Hematopoietic multipotent progenitor cell (in vitro differentiated cells): ENCODE measurements at places on chromosomes 2 and 18.
A peak's percentile ranks its signal among the peaks of the same experiment; 100 is the strongest.

DNA sequence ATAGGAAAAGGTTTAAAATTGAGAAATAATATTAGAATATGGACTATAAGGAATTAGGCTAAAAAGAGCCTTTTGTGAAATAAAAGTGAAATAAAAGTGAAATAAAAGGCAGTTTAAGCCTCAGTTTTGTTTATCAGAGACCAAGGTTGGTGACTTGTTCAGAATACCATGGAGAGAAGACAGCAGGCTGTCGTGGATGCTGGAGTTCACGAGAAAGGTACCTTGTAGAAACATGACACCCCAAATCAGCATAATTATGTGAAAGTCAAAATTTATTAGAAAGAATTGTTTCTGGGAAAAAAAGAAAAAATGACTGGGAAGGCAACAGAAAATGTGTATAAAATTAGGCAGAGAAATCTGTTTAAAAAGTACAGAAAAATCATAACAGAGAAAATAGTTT, 46.5 kb upstream of the SPAG16 start:
- DNase-seq, result no peak

GRCh38 chr2:28974252-28974651, 6.8 kb upstream of the TOGARAM2 start:
- no peak for DNase-seq

- no peak for DNase-seq
Observed at GRCh38 chr2:96963316-96963715, 23.1 kb downstream of the FAM178B start.

- DNase-seq, result no peak
Observed at GRCh38 chr2:207156451-207157161, 9.1 kb downstream of the KLF7 start.

- no peak for DNase-seq
Observed at GRCh38 chr2:217055624-217056023, 195.8 kb upstream of the TNP1 start.

DNA sequence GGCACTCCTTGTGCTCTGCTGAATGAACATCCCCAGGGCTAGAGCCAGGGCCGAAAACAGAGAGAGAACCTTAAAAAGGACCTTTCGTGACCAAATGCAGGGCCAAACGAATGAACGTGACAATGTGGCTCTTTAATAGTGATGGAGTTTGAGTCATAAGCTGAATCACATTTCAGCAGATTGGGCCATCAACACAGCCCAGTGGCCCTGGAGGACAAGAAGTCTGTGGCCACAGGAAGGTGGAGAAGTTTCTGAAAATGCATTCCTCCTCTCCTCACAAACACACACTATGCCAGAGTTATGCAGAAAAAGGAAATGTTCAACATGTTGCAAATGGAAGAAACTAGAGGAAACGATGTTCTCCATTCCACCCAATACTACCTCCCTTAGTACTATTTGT, 415.8 kb downstream of the HRH4 start:
- no peak for DNase-seq

GRCh38 chr2:112148477-112148876, 10.3 kb downstream of the FBLN7 start:
- no peak for DNase-seq

- DNase-seq, result no peak
Observed at GRCh38 chr2:67854103-67854743, 208.6 kb downstream of the C1D start.

DNA sequence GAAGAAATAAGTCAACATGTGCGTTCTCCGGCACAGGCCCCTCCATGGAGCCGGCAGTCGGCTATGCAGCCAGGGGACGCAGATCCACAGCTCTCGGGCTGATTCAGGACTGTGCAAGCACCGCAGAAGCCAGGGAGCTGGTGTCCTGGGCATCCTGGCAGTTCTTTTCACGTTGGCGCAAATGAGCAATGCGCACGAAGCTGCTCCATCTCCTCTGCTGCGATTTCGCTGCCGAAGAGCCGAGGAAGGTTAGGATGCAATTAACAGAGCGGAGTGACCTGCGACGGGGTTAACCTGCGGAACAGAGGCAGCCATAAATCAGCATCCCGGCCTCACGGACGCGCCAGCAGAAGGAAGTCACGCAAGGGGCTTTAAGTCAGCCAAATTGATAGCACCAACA, 107.1 kb upstream of the POU3F3 start:
- DNase-seq, result no peak

DNA sequence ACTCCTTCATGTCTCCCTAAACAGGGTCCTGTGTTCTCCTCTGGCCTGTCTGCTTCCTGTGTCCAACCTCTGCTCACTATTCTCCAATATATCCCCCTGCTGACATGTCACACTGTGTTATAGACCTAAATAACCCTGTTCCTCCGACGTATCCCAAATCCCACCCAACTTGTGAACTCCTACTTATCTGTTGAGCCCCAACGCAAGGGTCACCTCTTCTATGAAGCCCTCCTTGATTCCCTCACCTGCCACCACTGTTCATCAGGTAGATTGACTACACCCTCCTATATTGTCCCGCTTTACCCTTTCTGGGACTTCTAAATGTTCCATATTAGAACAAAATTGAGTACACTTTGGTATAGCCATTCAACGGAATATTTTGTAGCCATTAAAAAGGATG, 42.1 kb downstream of the PCARE start:
- DNase-seq, result no peak

GRCh38 chr2:40512256-40512655, 60.4 kb upstream of the SLC8A1 start:
- no peak for DNase-seq

DNA sequence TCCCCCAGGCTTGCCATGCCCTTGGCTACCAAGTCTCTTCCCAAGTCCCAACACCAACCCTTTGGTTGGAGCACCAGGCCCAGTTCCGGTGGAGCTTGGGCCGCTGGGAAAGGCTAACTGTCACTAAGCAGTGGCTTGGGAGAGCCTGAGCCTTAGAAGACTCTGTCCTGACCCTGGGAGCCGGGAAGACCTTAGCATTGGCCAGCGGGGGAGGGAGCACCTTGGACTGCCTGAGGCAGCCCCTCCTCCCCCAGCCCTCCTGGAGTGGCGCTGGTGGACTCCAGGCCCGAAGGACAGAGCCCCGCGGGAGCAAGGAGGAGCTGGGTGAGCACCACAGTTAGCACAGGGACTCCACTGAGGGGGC, 62.5 kb upstream of the POMC start:
- no peak for DNase-seq

GRCh38 chr2:107728586-107728985, 98.1 kb upstream of the RGPD4 start:
- DNase-seq, result no peak

GRCh38 chr18:26460449-26461091, 87.8 kb downstream of the KCTD1 start:
- DNase-seq, result peak; percentile 19

DNA sequence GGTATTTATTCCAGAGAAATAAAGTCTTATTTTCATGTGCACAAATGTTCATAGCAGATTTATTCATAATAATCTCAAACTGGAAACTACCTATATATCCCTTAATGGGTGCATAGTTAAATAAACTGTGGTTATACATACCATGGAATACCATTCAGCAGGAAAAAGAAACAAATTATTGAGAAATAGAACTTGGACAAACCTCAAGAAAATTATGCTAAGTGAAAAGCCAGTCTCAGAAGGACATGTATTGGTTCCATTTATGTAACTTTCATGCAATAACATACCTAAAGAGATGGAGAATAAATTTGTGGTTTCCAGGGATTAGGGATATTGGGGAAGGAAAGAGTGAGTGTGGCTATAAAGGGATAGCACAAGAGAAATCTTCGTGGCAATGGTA, 452.6 kb downstream of the SETBP1 start:
- no peak for DNase-seq

DNA sequence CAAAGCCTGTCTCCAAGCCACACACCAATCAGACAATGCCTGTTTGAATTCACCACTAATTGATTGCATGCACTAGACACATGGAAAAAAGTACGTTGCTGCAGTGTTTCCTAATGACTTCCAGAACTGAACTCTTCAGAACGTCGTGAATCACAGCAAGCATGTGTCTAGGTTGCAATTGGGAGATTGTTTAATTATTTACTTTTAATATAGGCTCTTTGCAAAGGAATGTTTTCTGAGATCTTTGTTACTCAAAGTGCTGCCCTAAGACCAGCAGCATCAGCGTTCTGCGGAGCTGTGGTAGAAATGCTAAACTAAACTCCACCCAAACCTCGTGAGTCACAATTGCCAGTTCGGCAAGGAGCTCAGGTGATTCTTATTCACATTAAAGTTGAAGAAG, 52.7 kb upstream of the CCDC68 start:
- DNase-seq, result no peak

GRCh38 chr2:134155134-134155533, 98.7 kb upstream of the MGAT5 start:
- DNase-seq, result no peak

DNA sequence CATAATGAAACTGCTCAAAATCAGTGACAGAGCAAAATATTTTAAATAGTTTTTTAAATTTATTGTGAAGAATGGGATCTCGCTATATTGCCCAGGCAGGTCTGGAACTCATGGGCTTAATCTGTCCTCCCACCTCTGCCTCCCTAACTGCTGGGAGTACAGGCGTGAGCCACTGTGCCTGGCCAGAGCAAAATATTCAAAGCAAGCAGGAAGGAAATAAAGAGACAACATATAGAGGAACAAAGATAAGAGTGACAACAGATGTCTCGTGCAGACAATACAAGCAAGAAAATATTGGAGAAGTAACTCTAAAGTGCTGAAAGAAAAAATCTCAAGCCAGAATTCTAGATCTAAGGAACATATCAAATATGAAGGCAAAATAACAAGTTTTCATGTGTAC, 5.0 kb upstream of the SCLY start:
- DNase-seq, result peak; percentile 36
